ENCODE measurements at places on chromosomes 11 and 22. TPM values are rescaled to one million over a fixed set of nuclear protein-coding genes. Genes with fewer than 3 reads are reported as not detected.

DNA sequence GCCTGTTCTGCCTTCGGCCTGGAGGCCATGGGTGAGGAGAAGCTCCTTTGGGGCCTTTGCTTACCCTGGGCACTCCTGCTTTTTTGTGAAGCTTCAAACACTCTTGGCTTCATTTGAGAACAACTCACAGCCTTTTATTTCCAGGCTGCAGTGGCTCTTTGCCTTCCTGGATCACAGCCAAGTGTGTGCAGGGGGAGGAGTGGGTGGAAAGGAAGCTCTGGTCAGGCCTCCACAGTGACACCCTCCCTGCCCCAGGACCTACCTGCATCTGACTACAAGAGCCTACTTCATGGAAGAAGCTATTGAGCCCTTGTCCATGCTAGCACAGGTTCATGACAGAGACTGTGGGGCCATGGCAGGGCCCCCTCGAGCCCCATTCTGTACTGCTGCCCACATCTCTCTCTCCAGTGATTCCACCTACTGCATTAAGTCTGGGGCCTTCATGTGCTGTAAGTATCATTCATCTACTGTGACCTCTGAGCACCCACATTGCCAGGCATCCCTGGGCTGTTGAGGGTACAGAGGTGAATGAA, 52.3 kb downstream of the GAB4 start:
- peak; percentile 4 for DNase-seq

GRCh38 chr11:130129922-130130321, 29.7 kb upstream of the ST14 start:
- DNase-seq, result no peak

The GUCY1A2 gene
- 2.8 TPM for polyA plus RNA-seq

GRCh38 chr11:33996498-33997454, 54.8 kb upstream of the CAPRIN1 start:
- DNase-seq, result no peak

DNA sequence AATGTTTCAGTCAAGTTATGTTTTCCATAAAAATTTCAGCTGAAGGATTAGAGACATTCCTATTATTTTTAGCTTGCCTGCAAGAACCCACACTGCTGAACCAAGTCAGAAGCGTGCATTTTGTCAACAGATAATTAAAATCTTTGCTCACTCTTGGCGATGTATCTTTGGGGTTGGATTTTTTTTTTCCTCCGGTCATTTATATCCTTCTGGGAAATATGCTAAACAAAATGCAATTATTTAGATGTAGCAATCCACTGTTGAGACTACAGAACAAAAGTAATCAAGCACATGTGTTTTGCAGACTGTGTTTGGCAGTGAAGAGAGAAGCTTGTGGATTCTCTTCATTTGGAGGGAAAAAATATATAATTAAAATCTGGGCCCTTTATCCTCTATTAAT, 15.3 kb upstream of the NELL1 start:
- no peak for DNase-seq

The TSPAN32 gene
- 2.2 TPM for polyA plus RNA-seq

The FREY1 gene
- 0.32 TPM for polyA plus RNA-seq

DNA sequence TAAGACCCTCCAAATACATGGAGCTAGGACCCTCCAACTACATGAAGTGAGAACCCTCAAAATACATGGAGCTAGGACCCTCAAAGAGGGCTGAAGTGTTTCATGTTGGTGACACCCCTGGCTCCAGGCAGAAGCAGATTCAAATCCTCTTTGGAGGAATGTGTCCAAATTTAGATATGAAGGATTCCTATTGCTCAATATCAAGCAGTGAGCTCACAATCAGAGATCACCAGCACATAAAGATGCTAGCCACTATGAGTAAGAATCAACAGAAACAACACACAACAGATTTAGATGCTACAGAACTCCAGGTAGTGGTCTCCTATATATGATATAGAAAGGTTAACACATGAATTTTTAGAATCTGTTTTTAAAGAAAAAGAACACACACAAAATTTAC, 11.2 kb upstream of the RAB3IL1 start:
- DNase-seq, result no peak

DNA sequence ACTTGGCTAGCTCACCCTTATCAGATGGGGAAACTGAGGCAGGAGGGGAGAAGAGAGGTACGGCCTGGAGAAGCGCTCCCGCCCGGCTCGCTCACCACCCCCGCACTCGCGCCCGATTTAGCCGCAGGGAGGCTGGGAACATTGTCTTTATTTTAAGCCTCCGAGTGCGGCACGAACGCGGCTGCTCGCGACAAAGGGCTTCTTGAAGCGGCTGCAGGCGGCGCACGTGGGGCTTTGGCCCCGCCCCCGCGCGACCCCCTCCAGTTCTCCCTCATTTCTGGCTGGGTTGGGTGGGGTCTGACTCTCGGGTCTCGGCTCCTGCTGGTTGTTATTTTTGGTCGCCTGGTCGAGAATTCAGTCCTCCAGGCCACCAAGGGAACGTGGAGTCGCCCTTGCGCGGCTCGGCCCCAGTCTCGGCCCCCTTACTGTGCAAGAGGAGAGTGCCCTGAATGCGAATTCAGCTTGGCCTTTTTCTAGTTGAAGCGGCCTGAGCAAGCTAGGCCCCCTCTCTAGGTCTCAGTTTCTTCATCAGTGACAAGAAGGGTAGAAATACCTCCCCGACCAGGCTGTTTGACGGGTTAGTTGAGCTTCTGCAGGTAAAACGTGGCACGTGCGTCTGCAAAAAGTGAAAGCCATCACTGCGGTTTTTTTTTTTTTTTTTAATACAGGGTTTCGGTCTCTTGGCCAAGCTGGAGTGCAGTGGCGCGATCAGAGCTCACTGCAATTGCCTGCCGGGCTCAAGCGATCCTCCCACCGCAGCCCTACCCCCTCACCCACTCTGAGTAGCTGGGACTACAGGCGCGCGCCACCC, 2.6 kb upstream of the CHRM1 start:
- no peak for DNase-seq
